ENCODE measurements at places on chromosomes 16 and 17. TPM values are rescaled to one million over a fixed set of nuclear protein-coding genes. Genes with fewer than 3 reads are reported as not detected.
A peak's percentile ranks its signal among the peaks of the same experiment; 100 is the strongest.

The RDM1 gene
- not detected for polyA plus RNA-seq

DNA sequence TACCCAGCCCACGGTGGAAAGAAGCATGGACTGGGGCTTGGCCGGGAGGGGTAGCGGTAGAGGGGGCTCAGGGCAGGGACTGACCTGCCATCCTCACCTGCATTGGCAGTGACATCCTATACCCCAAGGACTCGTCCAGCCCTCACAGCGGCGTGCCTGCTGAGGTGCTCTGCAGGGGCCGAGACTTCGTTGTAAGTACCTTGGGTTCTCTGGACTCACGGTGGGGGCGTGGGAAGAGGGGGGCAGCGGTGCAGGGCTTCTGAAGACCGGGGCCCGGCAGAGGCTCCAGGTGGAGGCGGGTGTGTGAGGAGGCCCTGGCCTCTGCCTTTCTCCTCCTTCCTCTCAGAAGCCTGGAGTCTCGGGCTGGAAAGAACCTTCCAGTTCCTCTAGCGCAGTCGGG is 25.5 kb downstream of the POLR3E start:
- peak; percentile 46 for DNase-seq

- DNase-seq: no peak
These were observed 48.5 kb downstream of the ARHGAP27 start for GRCh38 chr17:45384047-45384788.

DNA sequence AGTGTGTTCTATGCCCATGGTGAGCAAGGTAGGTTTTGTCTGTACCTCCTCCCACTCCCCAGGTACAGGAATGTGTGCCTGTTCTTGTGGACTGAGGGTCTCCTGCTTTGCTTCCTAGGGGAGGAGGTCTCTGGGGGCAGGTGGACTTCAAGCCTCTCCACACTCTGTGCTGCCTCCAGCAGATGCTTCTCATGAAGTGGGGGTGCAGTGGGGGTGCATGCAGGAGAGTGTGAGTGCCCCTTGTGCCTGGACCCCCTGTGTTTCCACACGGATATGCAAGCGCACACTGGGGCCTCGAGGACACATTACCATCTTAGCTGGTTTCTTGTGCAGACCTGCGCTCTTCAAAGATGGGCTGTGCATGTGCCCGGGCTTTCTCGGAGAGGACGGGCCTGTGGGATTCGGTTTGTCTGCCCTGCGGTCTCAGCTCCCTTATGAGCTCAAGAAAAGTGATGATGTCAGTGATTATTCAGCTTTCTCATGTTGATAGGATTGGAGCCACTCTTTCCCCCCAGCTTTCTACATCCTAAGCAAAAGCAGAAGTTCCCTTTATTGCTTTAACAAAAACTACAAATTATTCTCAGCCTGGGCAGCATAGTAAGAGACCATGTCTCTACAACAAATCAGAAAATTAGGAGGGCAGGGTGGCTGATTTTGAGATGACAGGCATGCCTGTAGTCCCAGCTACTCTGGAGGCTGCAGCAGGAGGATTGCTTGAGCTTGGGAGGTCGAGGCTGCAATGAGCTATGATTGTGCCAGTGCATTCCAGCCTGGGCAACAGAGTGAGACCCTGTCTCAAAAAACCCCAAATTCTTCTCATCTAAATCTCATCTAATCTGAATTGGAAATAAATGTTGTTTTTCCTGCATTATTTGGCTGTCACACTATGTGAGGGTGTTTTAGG is 86.8 kb downstream of the RPTOR start:
- no peak for DNase-seq

- peak; percentile 81 for DNase-seq
These were observed 5.4 kb downstream of the NAT9 start for GRCh38 chr17:74770498-74771318.

- no peak for DNase-seq
These were observed 12.7 kb downstream of the TEX2 start for GRCh38 chr17:64250233-64250835.

The CDK3 gene
- polyA plus RNA-seq: 2.9 TPM

- no peak for DNase-seq
These were observed 11.7 kb downstream of the PECAM1 start for GRCh38 chr17:64378890-64379354.

DNA sequence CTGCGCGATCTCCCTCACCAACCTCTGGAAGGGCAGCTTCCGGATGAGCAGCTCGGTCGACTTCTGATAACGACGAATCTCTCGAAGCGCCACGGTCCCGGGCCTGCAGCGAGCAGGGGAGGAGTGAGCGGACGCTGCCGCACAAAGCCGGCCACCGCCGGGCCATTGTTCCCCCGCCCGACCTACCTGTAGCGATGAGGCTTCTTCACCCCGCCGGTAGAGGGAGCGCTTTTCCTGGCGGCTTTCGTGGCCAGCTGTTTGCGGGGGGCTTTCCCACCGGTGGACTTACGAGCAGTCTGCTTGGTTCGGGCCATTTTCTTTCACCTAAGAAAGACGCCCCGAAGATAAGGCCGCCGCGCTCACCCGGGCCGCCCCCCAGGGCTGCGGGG is 5.8 kb upstream of the UNK start:
- DNase-seq: no peak

The SRCIN1 gene
- 2.6 TPM for polyA plus RNA-seq

DNA sequence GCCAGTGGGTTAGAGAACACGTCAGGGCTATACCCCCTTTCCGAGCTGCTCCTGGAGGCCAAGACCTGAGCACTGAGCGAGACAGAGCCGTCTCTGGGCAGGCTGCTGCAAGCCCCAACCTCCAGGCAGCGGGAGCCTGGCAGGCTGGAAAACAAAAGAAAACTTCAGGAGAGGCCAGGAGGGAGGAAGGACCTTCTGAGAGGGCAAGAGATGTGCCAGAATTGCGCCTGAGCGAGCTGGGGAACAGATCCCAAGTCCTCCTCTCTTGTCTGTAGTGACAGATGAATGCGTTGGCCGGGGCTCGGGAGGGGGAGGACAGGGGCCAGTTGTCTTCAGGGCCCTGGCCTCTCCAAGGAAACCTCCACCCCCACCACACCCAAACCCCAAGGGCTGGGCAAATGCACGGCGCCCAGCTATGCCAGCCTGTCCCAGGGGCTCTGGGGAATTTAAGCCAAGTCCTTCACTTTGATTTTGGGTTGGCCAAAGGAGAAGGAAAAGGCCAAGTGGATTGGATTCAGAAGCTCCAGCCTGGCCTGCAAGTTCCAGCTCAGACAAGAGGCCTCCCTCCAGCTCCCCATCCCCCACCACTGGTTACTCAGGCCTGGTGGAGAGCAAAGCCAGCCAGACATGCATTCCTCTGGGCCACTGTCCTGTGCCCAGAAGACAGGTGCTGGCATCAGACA is 18.1 kb downstream of the SDK2 start:
- DNase-seq: no peak

DNA sequence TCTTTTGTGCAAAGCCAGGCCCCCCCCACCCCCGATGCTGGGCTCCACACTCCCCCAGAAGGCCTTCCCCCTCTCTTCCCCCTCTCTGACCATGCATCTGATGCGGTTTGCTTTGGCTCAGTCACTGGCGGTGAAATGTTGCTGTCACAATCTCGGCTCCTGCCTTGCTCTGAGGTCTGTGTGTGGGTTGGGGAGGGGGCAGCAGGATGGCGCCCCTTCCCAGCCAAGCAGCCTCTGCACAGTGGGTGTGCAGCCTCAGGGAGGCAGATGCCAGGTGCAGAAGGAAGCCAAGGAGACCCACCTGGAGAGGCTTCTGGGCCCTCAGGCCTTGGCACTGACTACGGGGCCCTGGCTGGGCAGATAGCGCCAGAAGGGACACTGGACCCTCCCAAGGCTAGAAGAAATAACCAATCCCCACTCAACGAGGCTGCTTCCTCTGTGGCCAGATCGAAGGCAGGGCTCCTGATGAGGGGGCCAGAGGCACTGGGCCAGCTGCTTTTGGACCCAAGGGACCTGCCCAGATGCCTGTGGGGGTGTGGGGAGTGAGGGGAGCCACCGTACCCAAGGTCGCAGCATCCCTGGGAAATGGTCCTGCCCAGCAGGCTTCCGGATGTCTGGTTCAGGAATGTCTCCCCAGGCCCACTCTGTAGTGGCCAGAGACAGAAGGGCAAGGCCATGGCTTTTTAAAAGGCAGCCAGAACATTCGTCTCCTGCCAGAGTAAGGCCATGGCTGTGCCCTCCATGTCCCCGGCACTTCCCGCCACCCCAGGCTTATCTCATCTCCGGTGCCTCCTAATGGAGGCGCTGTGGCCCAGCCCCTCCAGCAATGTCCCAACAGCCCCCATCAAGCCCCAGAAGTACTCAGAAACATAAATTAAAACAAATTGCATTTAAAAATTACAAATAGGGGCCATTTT is 43.4 kb upstream of the SLC38A10 start:
- DNase-seq: peak; percentile 76

DNA sequence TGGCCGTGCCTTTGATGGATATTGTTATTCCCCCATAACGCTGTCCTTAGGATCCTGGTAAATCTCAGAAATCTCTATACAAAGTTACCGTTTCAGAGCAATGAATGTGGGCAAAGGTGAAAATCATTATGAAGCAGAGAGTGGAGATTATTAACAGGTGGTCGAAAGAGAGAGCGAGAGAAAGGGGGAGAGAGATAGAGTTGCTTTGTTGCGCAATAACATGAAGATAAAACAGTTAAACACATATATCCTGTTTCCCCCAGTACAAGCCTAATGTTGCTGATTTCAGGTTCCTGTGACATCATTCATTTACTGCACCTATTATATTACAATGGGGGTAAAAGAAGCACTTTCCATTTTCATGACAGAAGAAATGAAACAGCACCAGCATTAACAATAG is 535.4 kb upstream of the RBFOX1 start:
- DNase-seq: no peak

DNA sequence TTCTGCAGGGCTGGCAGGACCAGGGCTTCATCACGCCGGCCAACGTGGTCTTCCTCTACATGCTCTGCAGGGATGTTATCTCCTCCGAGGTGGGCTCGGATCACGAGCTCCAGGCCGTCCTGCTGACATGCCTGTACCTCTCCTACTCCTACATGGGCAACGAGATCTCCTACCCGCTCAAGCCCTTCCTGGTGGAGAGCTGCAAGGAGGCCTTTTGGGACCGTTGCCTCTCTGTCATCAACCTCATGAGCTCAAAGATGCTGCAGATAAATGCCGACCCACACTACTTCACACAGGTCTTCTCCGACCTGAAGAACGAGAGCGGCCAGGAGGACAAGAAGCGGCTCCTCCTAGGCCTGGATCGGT is 1.4 kb downstream of the CDK5R1 start:
- DNase-seq: no peak

DNA sequence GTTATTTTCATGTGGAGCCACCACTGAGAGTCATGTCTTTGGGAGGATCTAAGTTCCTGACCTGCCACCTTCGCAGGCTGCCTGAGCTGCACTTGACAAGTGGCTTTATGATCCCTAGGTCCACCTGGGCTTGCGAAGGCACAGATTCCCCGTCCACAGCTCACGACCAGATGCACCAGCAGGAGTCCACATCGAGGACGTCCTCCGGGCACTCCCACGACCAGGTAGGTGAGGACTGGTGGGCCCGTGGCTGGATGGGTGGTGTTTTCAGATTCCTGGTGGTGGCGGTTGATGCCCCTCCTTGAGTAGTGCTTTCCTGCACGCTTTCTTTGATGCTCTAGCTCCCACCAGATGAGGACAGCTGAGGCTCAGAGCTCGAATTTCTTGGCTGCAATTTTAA is 14.8 kb downstream of the FAM234A start:
- peak; percentile 56 for DNase-seq

DNA sequence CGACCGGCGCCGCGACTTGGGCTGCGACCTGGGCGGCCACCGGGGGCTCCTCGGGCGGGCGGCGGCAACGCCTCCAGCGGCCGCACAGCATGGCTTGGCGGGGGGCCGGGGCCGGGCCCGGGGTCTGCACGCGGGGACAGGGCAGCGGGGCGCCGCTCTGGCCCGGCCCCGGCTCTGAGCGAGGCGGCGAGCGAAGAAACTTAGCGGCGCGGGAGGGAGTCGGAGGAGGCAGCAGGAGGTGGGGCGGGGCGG is at the start of gene PLCD3:
Gene PLCD3 (minus strand): TSS at position 196 of the 252 bp plus-strand sequence. CDS start 105 bp downstream, at position 91.
- DNase-seq: no peak

The KATNIP gene
- 7.0 TPM for polyA plus RNA-seq

The CCDC154 gene
- polyA plus RNA-seq: 0.50 TPM

- no peak for DNase-seq
These were observed 1.9 kb downstream of the ZNF843 start for GRCh38 chr16:31440516-31441184.

- DNase-seq: no peak
These were observed 555.8 kb downstream of the RBFOX1 start for GRCh38 chr16:7888411-7888810.

DNA sequence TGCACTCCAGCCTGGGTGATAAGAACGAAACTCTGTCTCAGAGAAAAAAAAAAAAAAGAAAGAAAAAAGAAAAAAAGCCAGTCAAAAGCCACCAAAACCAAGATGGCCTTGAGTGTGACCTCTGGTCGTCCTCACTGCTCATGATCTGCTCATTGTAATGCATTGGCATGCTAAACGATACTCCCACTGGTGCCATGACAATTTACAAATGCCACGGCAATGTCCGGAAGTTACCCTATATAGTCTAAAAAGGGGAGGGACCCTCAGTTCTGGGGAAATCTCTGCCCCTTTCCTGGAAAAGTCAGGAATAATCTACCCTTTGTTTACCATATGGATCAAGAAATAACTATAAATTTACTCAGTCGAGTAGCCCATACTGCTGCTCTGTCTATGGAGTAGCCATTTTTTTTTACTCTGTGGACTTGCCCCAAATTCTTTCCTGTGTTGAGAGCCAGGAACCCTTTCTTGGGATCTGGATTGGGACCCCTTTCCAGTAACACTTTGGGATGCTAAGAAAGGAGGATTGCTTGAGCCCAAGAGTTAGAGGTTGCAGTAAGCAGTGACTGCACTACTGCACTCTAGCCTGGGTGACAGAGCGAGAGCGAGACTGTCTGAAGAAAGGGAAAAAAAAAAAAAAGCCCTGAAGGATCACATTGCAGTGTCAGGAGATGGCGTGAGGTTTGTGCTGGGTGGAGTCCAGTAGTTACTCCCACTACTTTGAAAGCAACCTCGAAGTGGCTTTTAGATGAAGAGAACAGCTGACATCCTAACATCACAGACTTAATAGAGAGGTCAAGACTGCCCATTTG is 3.7 kb upstream of the TMEM231 start:
- DNase-seq: peak; percentile 50

The CA4 gene
- 17.6 TPM for polyA plus RNA-seq

- DNase-seq: no peak
These were observed 41.3 kb downstream of the BEAN1 start for GRCh38 chr16:66468321-66468965.
